ENCODE measurements at places on chromosomes 12 and 14. TPM values are rescaled to one million over a fixed set of nuclear protein-coding genes. Genes with fewer than 3 reads are reported as not detected.

Gene AQP6
- total RNA-seq = 0.15 TPM

DNA sequence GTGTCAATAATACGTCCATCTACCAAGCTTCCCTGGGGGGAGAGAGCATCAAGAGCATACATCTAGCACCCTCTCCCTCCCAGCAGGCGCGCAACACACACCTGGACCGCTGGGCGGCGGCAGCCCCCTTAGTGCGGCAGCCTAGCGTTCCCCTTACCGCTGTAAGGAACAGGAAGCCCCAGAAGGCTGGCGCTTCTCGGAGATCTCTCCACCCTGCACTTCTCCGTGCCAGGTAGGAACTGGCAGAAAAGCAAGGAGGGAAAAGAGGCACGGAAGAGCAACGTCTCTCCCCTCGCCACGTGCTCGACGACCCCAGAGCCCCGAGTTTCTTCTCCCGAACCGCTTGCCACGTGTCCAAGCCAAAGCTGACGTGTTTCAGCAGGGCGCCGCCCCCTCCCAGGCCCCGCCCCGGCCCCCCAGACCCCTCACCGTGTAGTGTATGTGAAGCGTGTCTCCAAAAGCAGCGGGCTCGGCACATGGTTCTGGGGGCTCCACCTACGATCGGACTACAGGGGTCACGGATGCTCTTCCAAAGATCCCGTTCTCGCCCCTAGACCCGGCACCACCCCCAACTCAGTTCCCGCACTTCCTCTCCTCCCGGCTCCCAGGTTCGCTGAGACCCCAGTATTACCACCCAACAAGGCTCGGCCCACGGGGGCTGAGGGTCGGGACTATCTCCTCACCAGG lies 532 bp downstream of the FKBP11 start:
- peak; percentile 78 for DNase-seq

Gene MYF5
- not detected for total RNA-seq

DNA sequence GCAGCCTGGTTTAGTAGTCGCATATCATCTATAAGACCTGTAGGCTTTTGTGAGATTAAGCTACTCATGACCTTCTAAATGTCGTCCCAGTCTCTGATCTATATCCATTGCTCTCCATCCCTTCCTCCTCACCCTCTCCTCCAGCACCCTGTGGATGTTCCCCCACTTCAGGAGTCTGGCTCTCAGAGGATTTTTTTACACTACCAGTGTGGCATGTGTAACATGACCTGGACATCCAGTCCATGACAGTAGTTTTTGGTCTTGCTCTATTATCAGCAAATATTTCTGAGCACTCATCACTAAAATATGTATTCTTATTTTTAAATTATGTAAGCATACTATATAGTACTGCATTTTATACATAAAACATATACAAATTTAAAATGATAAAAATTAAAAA lies 142.1 kb downstream of the DYRK2 start:
- DNase-seq = no peak

Gene ACVRL1
- total RNA-seq = 28.4 TPM

GRCh38 chr14:76599559-76600287 lies 161.5 kb upstream of the VASH1 start:
- DNase-seq = no peak

GRCh38 chr12:100138803-100139098 lies 3.9 kb downstream of the BLTP3B start:
- no peak for DNase-seq

Gene KRT74
- total RNA-seq = 0.47 TPM

DNA sequence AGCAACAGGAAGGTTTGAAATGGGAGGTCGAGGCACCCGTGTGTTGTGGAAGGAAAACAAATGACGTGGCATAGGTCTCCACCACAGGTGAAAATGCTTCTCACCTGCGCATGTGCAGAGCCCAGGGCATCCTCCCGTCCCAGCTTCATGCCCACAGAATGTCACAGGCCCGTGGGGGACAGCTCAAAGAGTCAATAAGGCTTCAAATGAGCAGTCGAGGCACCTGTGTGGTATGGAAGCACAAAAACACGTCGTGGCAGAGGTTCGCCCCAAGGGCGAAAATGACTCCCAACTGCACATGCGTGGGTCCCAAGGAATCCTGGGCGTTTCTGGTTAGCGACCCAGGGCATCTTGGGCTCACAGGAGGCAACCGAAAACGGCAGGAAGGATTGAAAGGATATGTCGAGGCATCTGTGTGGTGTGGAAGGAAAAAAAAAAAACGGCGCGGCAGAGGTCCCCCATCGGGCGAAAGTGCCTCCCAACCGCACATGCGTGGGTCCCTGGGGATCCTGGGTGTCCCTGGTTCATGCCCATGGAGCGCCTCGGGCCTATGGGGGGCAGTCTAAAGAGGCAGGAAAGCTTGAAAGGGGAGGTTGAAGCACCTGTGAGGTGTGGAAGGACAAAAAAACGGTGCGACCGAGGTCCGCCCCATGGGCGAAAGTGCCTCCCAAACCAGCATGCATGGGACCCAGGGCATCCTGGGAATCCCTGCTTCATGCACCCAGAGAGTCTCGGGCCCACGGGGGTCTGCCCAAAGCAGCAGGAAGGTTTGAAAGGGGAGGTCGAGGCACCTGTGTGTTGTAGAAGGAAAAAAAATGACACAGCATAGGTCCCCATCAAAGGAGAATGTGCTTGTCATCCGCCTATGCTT lies 578.5 kb downstream of the ALG10 start:
- peak; percentile 24 for DNase-seq

DNA sequence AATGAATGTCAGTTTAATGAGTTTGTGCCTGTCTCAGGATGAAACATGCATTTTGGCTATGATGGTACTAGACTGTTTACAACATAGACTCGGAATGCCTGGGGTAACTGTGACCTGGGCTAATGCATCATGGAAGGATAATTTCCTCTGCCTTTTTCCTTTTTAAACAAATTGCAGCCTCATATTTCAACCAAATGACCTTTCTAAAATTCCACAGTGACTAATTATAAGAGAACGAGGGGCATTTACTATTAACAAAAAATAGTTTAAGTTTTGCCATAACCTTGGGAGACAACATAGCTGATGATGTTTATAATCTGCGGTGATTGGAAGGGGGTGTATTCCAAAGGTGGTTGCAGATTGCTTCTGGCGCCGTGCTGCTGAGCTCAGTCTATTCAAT lies 1140.5 kb downstream of the GALC start:
- DNase-seq = no peak

DNA sequence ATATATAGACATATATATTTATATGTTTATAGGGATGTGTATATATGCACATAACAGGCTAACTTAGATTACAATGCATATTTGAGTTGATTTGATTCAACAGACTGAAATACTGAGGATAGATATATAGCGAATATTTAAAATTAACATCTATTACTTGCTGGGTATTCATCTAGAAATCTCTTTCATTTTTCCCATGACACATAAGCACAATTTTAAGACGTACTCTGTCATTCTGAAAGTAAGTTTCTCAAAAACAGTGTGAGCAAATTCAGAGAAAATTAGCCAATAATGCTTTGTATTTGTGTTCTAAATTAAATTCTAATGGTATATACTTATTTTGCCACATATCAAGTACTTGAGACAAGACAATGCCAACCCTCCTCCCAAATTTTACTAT lies 907.5 kb upstream of the MDGA2 start:
- DNase-seq = no peak

Gene RFX4
- not detected for total RNA-seq

GRCh38 chr12:84811291-84811690 lies 101.3 kb downstream of the SLC6A15 start:
- no peak for DNase-seq

- peak; percentile 41 for DNase-seq
These were observed 48.1 kb downstream of the BEGAIN start for GRCh38 chr14:100539003-100539660.
